Ascending aorta (tissue), 2 donors: ENCODE measurements at places on chromosomes 11 and 22. TPM values are rescaled to one million over a fixed set of nuclear protein-coding genes. Genes with fewer than 3 reads are reported as not detected.

H19 gene
- 539 TPM for total RNA-seq

DNA sequence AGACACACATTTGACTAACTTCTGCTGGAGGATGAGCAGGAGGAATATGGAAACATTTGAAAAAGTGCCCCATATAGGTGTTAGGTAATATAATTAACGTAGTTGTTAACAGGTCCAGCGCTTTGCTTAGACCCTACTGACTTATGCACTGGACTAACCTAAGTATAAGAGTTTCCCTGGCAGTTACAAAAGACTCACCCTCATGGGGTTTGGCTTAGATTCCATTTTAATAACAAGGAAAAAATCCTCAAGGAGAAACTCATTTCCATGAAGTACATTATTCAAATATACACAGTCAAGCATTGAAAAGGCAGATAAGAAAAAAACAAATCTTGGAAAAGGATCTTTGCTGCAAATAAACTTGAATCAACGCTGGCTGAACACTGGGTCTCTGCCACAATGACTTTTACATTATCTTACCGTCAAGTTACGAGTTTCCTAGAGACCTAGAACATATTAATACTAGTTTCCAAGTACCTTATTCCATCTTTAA, 27.7 kb downstream of the CDON start:
- no peaks in the 10 kb centered on the region for H3K4me1 ChIP-seq
- no peak overlapping the region for H3K27ac ChIP-seq
- no peaks in the 10 kb centered on the region for H3K27me3 ChIP-seq
- DNase-seq = no peak

DNA sequence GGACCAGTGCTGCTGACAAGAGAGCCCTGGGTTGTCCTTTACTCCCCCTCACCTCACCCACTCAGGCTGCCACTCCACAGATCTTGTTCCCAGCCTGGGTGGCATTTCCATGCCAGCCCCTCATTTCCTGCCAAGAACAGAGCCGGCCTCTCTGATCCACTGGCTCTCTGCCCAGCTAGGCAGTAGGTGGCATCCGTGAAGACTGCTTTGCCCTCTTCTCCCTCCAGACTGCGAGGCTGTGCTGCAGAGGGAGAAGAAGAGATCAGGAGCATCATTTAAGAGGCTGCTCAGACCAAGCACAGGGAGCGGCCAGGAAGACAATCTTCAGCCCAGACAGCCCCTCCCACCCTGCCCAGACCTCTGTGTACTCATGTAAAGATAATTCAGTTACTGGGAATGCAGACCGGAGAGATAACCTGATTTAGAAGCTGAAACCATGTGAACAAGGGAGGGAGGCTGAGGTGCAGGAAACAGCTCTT, 126.9 kb upstream of the NCAM1 start:
- no peak for DNase-seq
- no peak overlapping the region for H3K4me3 ChIP-seq
- no peak overlapping the region for H3K27ac ChIP-seq
- H3K4me1 ChIP-seq = peaks cover 3% of the 10 kb centered on the region
- H3K27me3 ChIP-seq = no peaks in the 10 kb centered on the region

- no peaks in the 10 kb centered on the region for H3K27me3 ChIP-seq
- H3K27ac ChIP-seq = no peak overlapping the region
- no peak for DNase-seq
- H3K36me3 ChIP-seq = no peaks in the 10 kb centered on the region
- H3K4me1 ChIP-seq = no peaks in the 10 kb centered on the region
- H3K4me3 ChIP-seq = no peak overlapping the region
These were observed 10.4 kb upstream of the THY1 start for GRCh38 chr11:119433358-119433725.

DNA sequence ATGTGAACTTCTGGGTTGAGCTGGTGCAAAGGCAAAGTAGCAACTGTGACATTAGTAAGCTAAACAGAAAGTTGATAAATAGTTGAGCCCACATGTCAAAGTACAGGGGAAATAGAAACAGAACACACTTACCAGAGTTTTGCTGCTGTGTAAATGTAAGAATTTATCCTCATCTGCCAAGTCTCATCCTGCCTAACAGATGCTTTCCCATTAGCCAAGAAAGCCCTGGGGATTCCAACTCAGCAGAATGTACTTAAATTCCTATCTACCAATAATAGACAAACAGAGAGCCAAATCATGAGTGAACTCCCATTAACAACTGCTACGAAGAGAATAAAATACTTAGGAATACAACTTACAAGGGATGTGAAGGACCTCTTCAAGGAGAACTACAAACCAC, 7.3 kb upstream of the OR51A2 start:
- no peak overlapping the region for H3K27ac ChIP-seq
- H3K4me1 ChIP-seq = no peaks in the 10 kb centered on the region
- H3K4me3 ChIP-seq = no peak overlapping the region
- H3K27me3 ChIP-seq = no peaks in the 10 kb centered on the region
- H3K36me3 ChIP-seq = no peaks in the 10 kb centered on the region

DNA sequence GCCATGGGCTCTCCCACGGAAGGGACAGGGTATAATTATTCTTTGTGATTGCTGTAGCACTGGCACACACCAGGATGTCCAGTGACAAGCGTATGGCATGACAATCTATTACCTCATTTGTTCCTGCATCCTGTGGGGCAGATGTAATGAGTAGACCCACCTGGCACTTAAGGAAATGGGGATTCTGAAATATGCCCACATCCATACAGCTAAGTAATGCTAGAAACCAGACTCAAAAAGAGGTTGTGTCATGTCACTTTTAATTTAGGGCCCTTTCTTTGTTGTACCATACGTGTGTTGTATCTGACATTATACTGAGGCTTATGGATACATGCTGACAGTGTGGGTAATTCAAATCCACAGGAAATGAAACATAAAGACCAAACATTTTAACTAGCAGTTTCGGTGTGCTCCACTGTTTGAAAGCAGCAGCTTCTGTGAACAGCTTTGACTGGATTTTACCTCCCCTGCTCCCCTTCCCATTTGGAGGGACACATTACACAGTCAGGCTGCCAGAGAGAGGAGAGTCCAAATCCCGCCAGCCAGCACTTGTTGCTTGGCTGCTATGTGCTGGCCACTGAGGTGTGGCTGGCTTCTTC, 21.2 kb downstream of the GRAMD1B start:
- H3K4me3 ChIP-seq = no peak overlapping the region
- no peak overlapping the region for H3K27ac ChIP-seq
- H3K36me3 ChIP-seq = no peaks in the 10 kb centered on the region
- H3K4me1 ChIP-seq = no peaks in the 10 kb centered on the region

OR4D5 gene
- total RNA-seq = not detected

PACSIN3 gene
- total RNA-seq = 32.7 TPM

DNA sequence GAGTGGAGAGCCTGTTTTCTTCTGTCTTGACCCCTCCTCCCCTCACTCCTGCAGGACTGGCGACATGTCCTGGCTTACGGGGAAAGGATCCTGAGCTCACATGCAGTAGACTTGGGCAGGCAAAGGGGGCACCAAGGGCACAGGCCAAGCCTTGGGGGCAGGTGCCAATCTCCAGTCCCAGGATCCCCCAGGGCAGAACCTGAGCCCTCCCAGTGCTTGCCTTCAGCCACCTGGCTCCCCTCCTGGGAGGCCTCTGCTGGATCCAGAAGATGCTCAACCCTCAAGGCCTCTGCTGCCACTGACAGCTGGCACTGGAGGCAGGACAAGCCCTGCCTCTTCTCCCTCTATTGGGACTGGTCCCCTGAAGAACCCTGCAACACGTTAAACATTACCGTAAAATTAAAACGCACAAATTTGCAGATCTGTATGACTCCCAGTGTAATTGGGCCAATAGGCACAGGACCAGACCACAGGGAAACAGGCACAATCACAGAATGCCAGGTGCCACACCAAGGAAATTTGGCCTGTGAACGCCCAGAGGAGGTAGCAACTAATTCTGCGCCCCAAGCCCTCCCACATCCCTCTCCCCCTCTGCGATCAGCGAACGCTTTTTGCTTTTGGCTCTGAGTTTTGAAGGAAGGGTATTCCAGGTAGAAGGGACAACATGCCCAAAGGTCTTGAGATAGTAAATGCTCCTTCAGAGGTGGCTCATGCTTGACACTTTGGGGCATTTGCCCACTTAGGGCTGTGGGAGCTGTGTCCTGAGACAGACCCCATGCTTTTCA, 967 bp upstream of the LZTR1 start:
- H3K27ac ChIP-seq = peak overlapping the region; percentile 73
- DNase-seq = no peak
- peaks cover 23% of the 10 kb centered on the region for H3K4me1 ChIP-seq
- peaks cover 8% of the 10 kb centered on the region for H3K36me3 ChIP-seq

- peaks cover 37% of the 10 kb centered on the region for H3K4me1 ChIP-seq
- no peak for DNase-seq
- H3K36me3 ChIP-seq = no peaks in the 10 kb centered on the region
These were observed 667 bp downstream of the CD81 start for GRCh38 chr11:2377511-2378443.

- no peaks in the 10 kb centered on the region for H3K27me3 ChIP-seq
- no peak overlapping the region for H3K27ac ChIP-seq
- no peak overlapping the region for H3K4me3 ChIP-seq
- no peaks in the 10 kb centered on the region for H3K4me1 ChIP-seq
- H3K36me3 ChIP-seq = no peaks in the 10 kb centered on the region
These were observed 13.2 kb upstream of the FXYD2 start for GRCh38 chr11:117837791-117838190.

DNA sequence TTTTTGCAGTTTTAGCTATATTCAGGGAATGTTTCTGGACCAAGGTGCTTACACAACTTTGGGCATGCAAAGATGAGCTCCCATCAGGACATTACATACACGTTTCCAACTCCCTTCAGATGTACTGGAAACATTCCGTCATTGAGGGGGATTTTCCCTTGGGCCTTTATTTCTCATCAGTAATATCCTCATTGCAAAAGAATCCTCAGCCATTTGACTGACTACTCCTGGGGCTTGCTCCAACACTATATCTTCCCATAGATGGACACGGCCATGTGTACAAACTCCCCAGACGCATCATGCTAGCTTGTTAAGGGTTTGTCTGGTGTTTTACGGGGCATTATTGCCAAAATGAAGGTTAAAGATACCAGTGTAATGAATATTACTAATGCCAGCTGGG, 59.3 kb upstream of the NUP160 start:
- no peak overlapping the region for H3K27ac ChIP-seq
- no peaks in the 10 kb centered on the region for H3K27me3 ChIP-seq
- no peak for DNase-seq
- H3K4me3 ChIP-seq = no peak overlapping the region
- no peaks in the 10 kb centered on the region for H3K4me1 ChIP-seq
- H3K36me3 ChIP-seq = no peaks in the 10 kb centered on the region

GRCh38 chr11:102001657-102002338, 45.4 kb upstream of the CFAP300 start:
- DNase-seq = no peak
- no peaks in the 10 kb centered on the region for H3K4me1 ChIP-seq
- no peaks in the 10 kb centered on the region for H3K36me3 ChIP-seq
- no peak overlapping the region for H3K4me3 ChIP-seq
- no peaks in the 10 kb centered on the region for H3K27me3 ChIP-seq

GRCh38 chr22:47260551-47260950, 498.1 kb downstream of the TBC1D22A start:
- H3K4me1 ChIP-seq = no peaks in the 10 kb centered on the region
- H3K27ac ChIP-seq = no peak overlapping the region
- no peaks in the 10 kb centered on the region for H3K36me3 ChIP-seq

ISX gene
- total RNA-seq = not detected

CD6 gene
- total RNA-seq = not detected

DDTL gene
- total RNA-seq = not detected

DNA sequence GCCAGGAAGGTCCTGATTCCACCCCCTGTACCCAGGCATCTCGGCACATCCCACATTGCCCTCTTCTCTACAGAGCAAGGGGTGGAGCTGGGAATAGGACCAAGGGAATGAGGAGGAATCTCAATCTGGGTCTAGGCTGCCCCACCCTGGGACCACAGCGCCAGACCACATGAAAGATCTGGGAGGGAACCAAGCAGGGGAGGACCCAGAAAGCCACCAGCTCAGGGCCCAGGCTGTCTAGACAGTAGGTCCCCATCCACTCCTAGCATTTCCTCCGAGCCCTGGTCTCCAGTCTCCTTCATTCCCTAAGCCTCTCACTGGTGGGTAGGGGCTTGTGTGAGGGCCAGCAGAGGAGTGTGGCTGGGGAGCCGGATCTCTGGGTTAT, 11.6 kb downstream of the PHLDB1 start:
- no peaks in the 10 kb centered on the region for H3K27me3 ChIP-seq
- no peak for DNase-seq
- H3K4me1 ChIP-seq = peaks cover 62% of the 10 kb centered on the region

DNA sequence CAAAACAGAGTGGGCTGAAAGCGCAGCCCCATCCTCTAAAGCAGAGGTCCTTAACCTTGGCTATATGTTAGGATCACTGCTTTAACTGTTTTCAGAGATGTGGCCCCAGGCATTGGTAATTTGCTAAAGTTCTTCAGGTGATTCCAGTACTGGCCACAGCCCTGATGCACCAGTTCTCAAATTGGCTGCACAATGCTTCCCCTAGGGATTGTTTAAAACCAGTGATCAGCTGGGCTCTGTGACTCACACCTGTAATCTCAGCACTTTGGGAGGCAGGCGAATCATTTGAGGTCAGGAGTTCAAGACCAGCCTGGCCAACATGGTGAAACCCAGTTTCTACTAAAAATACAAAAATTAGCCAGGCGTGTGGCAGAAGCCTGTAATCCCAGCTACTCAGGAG, 8.4 kb upstream of the IRAG1 start:
- no peak for DNase-seq
- H3K36me3 ChIP-seq = no peaks in the 10 kb centered on the region
- no peak overlapping the region for H3K4me3 ChIP-seq

GRCh38 chr11:64337538-64338249, 2.3 kb upstream of the CCDC88B start:
- peaks cover 3% of the 10 kb centered on the region for H3K4me1 ChIP-seq
- no peaks in the 10 kb centered on the region for H3K36me3 ChIP-seq
- H3K4me3 ChIP-seq = no peak overlapping the region
- DNase-seq = no peak
- H3K27me3 ChIP-seq = no peaks in the 10 kb centered on the region

DNA sequence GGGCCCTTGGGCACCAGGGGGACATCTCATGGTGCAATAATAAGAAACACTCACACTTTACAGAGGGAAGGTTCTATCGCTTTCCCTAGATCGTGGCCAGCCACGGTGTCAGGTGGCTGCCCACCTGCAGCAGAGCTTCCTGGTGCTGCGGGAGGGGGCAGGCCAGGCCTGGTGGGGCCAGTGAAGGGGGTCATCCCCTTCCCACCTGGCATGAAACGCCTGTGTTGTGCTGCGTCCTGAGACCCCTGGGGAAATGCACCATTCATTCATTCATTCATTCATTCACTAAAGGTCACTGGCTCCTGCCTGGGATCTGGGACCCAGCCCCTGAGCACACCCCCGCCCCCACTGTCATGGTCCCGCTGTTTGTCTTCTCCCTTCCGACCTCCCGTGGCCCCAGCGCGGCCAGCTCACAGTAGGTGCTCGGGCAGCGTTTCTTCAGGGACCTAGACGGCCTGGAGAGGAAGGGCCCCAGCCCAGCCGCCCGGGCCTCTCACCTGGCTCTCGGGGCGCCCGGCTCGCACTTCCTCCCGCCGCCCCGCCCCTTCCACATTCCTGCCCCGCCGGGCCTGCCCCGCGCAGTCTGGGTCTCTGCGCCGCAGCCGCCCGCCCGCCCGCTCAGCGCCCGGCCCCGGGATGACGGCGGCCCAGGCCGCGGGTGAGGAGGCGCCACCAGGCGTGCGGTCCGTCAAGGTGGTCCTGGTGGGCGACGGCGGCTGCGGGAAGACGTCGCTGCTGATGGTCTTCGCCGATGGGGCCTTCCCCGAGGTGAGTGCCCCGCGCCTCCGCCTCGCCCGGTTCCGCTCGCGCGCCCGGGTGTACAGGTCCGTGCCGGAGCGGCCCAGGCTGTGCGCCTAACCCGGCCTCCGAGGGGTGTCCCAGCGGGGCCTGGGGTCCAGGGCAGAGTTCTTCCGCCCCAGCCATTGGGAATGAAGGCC, at the start of gene RHOD:
RHOD (plus strand) TSS at position 581 of the 938 bp plus-strand sequence; CDS start at position 637, 56 bp downstream.
- no peaks in the 10 kb centered on the region for H3K27me3 ChIP-seq
- peak; percentile 78 for DNase-seq
- H3K27ac ChIP-seq = peak within 1 kb of the TSS; percentile 81
